Stimulated activated CD4-positive, alpha-beta T cell treated with anti-CD3 and anti-CD28 coated beads, TNF-alpha, amount 100 ng/mL, for 48 hours (primary cell): ENCODE measurements at places on chromosomes 2 and 18.

- DNase-seq, result no peak
These were observed 127.2 kb upstream of the EML6 start for GRCh38 chr2:54595999-54596902.

GRCh38 chr2:133607679-133608078, 39.4 kb upstream of the NCKAP5 start:
- no peak for DNase-seq

GRCh38 chr18:5244941-5245340, 47.9 kb upstream of the AKAIN1 start:
- DNase-seq, result no peak

- DNase-seq, result no peak
These were observed 31.7 kb downstream of the UBE2F start for GRCh38 chr2:237998530-237998929.

GRCh38 chr2:96828874-96829273, 12.8 kb downstream of the CNNM3 start:
- DNase-seq, result no peak

GRCh38 chr2:68303033-68303901, 16.5 kb downstream of the CNRIP1 start:
- DNase-seq, result no peak

DNA sequence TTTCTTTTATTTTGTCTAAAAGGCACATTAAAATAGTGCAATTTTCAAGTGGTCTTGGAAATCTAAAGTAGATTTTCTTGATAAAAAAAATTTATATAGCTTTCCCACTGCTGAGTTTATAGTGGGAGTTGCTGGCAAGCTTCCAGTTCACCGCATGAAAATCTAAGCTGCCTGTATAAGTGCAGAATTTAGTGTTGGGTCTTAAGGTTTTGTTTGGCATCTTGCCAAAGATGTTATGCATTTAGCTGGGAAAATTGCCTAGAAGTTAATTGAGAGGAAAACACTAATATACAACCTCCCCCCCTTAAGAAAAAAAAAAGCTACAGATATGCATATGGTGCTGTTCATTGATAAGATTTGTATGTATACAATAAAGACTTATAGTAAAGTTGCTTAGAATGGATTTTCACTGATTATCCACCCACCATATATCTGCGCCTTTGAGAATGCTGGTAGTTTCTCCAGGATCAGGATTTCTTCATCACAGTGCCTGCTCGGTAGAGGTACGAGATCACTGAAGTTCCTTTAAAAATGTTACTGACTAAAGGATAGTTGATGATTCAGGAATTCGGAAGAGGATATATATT, 803.2 kb upstream of the POU3F3 start:
- no peak for DNase-seq

DNA sequence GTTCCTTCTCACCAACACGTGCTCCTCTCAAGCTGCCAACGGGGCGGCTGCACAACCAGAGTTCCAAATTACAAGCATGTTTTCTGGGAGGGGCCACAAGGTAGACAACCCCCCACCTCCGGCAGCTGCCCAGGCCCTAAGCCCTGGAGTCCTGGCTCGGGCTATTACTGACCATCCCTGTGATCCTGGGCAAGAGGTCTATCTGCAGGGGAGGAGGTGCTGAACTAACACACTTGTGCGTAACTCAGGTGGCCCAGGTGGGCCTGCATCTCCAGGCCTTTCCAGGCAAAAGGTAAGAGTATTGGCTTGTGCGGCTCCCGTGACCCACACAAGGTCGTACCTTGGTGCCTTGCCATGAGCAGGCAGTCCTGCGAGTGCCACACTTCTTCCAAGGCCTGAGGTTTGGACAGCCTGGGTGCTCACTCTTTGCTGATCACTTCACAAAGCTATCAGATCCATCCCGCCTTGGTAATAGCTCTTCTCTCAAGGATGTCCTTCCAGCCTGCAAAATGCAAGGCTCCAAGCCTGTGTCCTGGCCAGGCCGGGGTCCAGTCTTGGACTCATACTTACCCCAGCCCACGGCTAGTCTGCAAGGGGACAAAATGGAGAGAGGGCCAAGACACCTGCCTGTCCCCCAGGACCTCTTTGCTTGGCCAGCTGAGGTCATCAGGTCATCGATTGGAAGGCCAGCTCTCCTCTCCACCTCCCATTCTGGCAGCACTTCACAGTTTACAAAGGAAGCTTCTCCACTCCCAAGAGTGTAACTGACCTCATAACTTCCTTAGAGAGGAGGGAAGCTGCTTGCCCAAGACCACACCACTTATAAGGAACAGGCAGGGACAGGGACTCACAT, 33.9 kb downstream of the ADRA2B start:
- DNase-seq, result no peak
